CD4-positive, alpha-beta T cell treated with Interleukin-4 for 1 hour (primary cell): ENCODE measurements at places on chromosomes 2 and 18.

DNA sequence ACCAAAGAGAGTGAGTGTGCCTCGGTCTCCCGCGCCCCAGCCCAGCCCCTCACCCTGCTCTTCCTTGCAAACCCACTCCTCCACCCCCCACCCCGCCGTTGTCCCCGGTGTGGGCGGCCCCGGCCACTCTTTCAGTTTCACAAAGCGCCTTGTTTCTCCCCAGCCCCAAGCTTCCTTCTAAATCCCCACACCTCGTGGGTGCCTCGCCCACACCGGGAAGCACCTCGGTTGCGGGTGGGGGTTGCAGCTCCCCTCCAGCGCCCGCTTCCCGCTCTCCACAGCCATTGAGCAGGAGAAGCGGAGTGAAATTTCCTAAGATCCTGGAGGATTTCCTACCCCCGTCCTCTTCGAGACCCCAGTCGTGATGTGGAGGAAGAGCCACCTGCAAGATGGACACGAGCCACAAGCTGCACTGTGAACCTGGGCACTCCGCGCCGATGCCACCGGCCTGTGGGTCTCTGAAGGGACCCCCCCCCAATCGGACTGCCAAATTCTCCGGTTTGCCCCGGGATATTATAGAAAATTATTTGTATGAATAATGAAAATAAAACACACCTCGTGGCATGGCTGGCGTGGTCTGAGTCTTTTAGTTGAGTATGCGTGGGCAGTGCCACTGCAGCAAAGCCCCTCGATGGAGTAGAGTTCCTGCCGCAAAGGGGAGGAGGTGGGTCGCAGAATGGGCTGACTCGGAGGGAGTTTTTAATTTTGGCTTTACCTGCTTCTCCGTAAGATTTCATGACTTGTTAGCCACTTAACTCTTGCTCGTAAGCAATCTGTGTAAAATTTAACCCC lies 848 bp downstream of the TMSB10 start:
- DNase-seq = peak; percentile 45

DNA sequence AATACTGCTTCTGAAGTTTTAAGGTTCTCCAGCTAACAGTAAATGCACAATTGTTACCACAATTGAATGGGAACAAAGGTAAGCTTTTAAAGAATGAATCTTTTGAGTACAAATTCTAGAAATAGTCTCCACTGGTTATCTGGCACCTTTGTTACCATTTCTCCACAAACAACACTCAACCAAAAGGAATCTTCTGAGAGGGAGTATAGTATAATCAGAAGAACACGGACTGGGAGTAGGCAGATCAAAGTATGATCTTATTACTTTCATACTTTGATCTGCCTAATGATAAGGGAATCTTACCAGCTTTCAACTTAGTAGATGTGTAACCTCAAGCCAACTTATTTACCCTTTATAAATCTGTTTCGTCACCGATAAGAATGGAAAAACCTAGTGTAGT lies 1.4 kb downstream of the CEP76 start:
- peak; percentile 24 for DNase-seq

DNA sequence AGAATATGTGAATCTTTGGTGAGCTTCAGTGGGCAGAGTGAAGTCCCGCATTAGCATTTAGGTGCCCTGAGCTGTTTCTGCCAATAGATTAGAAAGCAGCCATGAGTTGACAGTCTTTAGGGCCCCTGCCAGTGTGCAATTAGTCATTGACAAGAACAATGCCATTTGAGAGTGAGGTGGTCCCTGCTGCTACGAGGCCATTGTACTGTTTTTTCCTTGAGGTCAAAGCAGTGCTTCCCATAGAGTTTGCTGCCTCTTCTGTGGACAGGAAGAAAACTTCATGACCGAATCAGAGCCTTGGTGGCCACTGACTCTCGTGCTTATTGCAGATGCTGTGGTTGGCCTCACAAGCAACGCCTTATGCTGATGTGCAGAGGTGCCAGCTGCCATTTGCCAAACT lies 102.7 kb downstream of the SH3BP4 start:
- no peak for DNase-seq

GRCh38 chr18:10927286-10927992 lies 221.9 kb downstream of the PIEZO2 start:
- DNase-seq = no peak
